ENCODE measurements at places on chromosomes 11 and 22.
A peak's percentile ranks its signal among the peaks of the same experiment; 100 is the strongest.

DNA sequence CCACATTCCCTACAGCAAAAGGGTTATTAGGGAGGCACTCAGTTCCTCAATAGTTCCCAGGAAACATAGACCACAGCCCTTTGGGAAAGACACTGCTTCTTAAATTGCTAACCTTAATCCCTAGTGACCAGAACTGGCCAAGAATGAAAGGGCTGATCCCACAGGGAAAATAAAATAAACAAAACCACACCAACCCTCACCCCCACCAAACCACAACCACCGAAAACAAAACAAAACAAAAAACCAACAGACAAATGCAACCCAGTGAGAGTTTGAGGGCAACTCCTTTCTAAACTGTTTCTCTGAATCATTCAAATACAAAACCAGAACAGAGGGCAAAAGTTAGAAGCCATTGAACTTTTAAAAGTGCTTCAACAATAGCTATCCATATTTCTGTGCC, 57.2 kb downstream of the NAV2 start:
- no peak for DNase-seq

DNA sequence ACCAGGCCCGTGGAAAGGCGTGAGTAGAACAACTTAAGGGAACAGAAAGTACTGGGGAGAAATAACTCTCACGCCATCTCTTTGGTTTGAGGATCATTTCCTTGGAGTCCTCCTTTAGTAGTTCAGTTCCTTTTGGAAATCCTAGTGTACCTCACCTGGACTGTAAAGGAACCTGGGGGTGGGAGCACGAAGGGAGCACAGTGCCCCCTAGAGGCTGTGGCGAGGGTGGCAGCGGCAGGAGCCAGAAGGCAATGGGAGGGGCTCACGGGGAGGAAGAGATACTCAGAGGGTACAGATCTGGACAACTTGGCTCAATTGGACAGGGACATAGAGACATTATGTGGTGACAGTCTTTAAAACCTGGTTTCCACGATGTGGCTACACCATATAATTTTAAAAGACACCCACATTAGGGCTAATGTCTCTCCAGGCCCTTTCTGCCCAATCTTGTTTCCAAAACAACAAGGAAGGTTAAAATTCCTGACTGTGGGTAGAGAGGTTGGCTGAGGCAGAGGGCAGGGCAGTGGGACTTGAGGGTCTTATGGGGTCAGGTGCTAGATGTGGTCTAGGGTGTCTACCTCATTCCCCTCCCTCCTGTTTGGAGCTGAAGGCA, 87.0 kb downstream of the CSNK2A3 start:
- DNase-seq: no peak

- DNase-seq: no peak
Measured at GRCh38 chr11:109229682-109230081, 192.3 kb upstream of the C11orf87 start.

- DNase-seq: no peak
Measured at GRCh38 chr22:46424496-46424895, 89.0 kb downstream of the TRMU start.

DNA sequence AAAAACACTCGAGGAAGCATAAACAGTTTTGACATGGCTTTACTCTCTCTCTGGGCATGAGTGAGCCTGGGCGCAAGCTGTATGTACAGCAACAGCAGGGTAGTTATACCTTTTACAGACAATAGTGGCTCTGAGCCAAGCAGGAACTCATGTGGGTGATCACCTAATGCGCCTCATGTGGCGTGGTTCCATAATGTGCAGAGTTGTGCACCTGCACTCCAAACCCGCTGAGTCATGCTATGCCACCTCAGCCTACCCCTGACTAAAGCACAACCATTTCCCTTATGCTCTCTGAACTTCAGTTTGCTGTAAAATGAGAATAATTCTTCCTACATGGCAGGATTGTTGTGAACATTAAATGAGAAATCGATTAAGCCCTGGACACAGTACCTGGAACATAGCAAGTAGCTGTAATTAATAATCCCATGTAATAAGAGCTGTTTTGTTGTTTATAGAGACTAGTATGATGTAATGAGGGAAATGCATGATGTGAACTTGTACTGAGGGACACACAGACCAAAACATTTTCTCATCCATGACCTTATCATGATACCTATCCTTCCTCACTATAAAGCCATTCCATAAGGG, 71.6 kb downstream of the CCDC34 start:
- DNase-seq: no peak

DNA sequence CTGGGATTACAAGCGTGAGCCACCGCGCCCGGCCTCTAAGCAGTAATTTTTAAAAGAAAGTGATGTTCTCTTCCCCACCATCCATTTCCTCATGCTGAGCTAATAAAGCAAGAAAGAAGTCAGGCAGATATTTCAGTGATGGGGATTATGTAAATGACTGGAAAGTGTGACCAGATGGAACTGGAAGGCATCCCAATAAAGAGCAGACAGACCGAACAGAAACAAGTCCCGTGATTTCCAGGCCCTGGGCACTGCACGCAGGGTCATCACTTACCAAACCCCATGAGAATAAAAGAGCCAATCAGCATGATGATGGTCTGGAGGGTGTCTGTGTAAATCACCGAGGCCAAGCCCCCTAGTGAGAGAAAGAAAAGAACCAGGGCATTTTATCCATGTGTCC, 18.2 kb downstream of the SLC5A4 start:
- no peak for DNase-seq

DNA sequence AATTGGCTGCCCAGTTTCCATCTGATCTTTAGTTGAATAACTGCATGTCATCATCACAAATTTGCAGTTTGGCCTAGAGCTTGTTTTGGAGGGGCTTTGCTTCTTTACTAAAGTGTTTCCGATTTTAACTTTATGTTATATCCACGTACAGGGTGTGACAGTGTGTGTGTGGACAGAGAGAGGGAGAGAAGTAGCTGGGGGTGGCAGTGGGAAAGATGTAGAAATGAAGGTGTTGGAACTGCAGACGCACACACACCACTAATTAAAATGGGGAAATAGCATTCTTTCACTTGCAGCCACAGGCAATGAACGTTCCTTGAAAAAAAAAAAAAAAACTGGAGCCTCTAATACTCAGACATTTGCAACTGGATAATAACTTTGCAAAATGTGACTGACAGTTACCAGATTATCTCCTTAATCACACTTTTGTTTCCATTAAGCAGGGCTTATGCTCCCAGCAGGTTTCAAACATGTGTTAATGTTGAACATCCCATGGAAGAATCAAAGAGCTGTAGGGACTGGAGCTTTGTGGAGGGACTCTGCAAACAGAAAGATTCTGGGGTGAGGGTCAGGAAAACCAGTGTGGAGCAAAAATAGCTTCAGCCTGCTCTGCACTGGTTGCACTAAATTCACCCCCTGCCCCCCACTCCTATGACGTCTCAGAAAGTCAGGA, 238.1 kb upstream of the TENM4 start:
- DNase-seq: no peak

- DNase-seq: no peak
Measured at GRCh38 chr11:44065161-44065661, 859 bp upstream of the ACCS start.

GRCh38 chr11:41536021-41536568, 76.6 kb upstream of the LRRC4C start:
- DNase-seq: no peak

GRCh38 chr11:71281204-71281603, 28.8 kb upstream of the SHANK2 start:
- DNase-seq: no peak

DNA sequence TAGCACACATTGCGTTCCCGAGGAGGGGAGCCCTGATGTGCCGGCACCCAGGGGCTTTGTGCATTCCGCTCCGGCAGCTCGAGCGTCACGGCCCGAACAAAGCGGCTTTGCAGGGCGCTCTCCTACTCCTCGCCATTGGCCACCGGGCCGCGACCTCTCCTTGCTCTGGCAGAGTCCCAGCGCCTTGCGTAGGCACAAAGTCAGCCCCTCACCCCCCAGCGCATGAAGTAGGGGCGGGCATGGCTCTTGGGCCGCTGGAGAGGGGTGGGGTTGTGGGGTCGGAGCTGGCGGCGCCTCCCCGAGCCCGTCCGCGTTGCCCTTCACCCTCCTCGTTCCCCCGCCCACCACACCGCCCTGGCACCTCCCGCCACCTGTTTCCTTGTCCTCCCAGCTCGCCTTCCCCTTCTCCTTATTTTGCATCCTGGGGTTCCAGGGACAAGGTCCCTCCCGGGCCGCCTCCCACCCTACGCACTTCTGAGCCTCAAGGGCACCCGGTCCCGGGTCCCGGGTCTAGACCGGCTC, 753 bp upstream of the PPARA start:
- peak; percentile 16 for DNase-seq

- DNase-seq: no peak
Measured at GRCh38 chr11:69094111-69094914, 45.6 kb downstream of the TPCN2 start.

GRCh38 chr22:47101321-47101885, 339.0 kb downstream of the TBC1D22A start:
- DNase-seq: no peak

DNA sequence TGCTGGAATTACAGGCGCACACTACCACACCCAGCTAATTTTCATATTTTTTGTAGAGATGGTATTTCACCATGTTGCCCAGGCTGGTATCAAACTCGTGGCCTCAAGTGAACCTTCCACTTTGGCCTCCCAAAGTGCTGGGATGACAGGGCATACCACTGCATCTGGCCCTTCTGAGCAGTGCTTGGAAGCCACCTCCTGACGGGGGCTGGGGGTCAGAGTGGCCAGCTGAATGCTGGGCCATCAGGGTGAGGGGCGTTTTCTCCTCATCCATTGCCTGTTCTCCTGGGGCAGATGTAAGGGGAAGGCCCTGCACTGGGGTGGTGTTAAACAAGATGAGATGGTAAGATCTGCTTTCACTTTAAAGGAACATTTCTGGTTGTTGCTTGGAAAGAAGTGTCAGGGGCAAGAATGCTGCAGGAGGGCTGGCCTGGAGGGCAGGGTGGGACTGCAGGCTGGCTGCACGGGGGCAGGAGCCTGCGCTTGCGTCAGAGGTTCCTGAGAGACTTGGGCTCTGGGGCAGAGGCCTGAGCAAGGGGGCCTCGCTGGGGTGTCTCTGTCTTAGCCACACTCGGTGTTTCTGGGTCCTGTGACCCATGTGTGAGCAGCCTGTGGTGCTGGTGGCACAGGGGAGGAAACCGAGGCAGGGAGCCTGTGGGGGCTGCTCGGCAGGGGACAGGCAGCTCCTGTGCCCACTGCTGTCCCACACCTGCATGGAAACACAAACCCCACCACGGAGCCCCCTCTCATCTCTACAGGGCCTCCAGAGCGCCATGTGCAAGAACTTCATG, 17.2 kb downstream of the DGCR6L start:
- no peak for DNase-seq

GRCh38 chr11:6703247-6704063, 20.3 kb upstream of the MRPL17 start:
- DNase-seq: peak; percentile 9

GRCh38 chr22:30031328-30031727, 48.9 kb upstream of the HORMAD2 start:
- DNase-seq: no peak

GRCh38 chr11:116658876-116659535, 113.8 kb downstream of the BUD13 start:
- no peak for DNase-seq

DNA sequence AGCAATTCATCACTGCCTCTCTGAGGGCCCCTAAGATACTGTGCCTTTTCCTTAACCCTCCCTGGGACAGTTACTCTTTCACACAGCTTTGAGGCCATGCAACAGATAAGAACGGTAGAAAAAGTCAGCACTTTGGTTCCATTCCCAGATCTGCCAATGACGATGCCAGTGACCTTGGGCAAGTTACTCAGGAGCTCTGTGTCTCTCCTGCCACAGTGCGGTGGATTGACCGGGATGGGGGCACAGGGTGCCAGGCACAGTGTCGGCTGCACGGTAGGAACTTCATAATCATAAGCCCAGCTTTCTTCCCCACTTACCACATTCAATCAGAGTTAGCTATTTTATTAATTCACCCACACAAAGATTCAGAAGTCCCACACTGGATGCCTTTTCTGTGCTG, 1041.8 kb downstream of the TBC1D22A start:
- DNase-seq: no peak

DNA sequence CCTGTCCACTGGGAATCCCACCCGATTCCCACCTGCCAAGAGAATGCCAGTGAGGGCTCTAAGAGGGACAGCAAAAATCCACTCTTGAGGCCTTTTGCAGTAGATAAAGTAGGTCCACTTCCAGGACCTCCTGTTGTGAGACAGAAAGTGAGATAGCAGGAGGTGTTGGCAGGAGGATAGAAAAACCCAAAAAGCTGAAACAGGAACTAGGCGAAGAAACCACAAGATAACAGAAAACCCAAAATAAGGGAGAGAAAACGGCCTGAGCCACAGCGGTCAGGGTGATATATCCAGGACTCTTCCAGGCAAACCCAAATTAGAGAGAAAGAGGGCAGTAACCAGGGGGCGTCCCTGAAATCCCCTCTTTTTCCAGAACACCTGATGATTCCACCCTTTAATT, 79.7 kb upstream of the LINC01488 start:
- DNase-seq: no peak

DNA sequence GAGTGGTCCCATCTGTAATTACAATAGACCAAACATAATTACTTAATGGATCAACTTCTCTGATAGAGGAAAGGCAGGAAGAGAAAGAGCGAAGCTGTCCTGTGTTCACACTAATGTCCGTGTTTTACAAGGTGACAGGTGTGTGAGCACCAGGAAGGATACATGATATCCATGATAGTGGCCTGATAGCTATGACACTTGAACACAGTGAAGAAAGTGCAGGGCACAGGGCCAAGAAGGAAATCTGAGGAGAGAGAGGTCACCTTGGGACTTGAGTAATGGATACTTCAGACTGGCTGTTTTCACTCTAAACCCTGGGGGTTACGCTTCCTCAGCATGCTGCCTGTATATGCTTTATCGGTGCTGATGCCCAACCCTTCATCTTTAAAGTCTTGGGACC, 29.4 kb downstream of the TUB start:
- DNase-seq: no peak

Data from NCI-H1694 treated with DMSO at 0.1 percent for 48 hours (cell line).